ENCODE measurements at places on chromosomes 7 and 10. TPM values are rescaled to one million over a fixed set of nuclear protein-coding genes. Genes with fewer than 3 reads are reported as not detected.
A peak's percentile ranks its signal among the peaks of the same experiment; 100 is the strongest.

DNA sequence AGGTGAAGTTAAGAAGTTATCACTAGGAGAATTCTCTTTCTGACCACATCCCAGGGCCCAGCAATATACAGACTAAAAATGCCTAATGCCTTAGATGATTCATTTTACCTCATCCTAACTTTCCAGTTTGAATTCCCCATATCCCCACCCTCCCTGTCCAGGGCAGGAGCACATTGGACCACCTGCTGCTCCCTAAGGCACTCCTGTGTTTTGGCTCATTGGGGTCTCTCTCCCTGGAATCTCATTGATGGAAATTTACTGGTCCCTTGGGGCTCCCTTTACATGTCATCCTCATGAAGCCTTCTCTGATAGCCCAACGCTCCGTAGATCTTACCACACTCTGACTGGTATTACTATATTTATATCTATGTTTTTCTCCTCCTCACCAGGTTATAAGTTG is 2.7 kb downstream of the IL2RA start:
- H3K36me3 ChIP-seq, result peaks cover 65% of the 10 kb centered on the region
- DNase-seq, result peak; percentile 40
- H3K27me3 ChIP-seq, result no peaks in the 10 kb centered on the region
- peak overlapping the region; percentile 88 for H3K27ac ChIP-seq

Gene ANXA8
- total RNA-seq, result 1.3 TPM

GRCh38 chr7:127794551-127794950 is 142.6 kb downstream of the SND1 start:
- H3K36me3 ChIP-seq, result peaks cover 1% of the 10 kb centered on the region
- DNase-seq, result no peak
- no peaks in the 10 kb centered on the region for H3K27me3 ChIP-seq
- no peak overlapping the region for H3K4me3 ChIP-seq

GRCh38 chr10:815338-816090 is 116.0 kb downstream of the LARP4B start:
- H3K27ac ChIP-seq, result peak overlapping the region; percentile 7
- H3K27me3 ChIP-seq, result no peaks in the 10 kb centered on the region
- peaks cover 5% of the 10 kb centered on the region for H3K4me1 ChIP-seq
- peaks cover 46% of the 10 kb centered on the region for H3K36me3 ChIP-seq

DNA sequence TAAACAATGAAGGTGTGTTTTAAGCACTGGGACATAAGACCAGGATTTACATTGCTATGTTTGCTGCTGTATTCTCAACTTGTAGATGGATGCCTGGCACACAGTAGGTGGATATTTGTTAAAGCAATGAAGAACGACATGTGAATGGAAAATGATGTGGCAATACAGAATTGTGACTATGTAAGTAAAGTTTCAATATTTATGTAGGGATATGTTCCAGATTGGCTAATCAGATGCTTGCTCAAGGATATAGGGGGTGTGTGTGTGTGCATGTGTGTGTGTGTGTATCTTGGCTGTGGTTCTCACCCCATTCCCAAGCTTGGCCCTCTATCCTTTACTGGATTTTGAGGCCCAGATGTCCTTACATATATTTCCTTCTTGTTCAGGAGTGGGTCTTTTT is 42.7 kb upstream of the LAMB1 start:
- no peak overlapping the region for H3K4me3 ChIP-seq
- no peak overlapping the region for H3K27ac ChIP-seq
- no peaks in the 10 kb centered on the region for H3K36me3 ChIP-seq
- H3K4me1 ChIP-seq, result peaks cover 2% of the 10 kb centered on the region
- DNase-seq, result no peak
- H3K27me3 ChIP-seq, result peaks cover 17% of the 10 kb centered on the region

GRCh38 chr7:51224811-51225595 is 91.6 kb downstream of the COBL start:
- DNase-seq, result peak; percentile 22
- H3K27ac ChIP-seq, result no peak overlapping the region
- H3K27me3 ChIP-seq, result no peaks in the 10 kb centered on the region
- H3K4me1 ChIP-seq, result no peaks in the 10 kb centered on the region

- H3K4me3 ChIP-seq, result no peak overlapping the region
- no peak for DNase-seq
- H3K27me3 ChIP-seq, result peaks cover 63% of the 10 kb centered on the region
- H3K36me3 ChIP-seq, result no peaks in the 10 kb centered on the region
- peaks cover 9% of the 10 kb centered on the region for H3K4me1 ChIP-seq
Measured at GRCh38 chr7:55258631-55259030, 106.5 kb upstream of the LANCL2 start.

GRCh38 chr7:90167361-90167760 is 13.1 kb downstream of the STEAP1 start:
- H3K27me3 ChIP-seq, result peaks cover 46% of the 10 kb centered on the region
- H3K4me1 ChIP-seq, result no peaks in the 10 kb centered on the region
- H3K4me3 ChIP-seq, result no peak overlapping the region
- DNase-seq, result no peak
- H3K36me3 ChIP-seq, result no peaks in the 10 kb centered on the region

DNA sequence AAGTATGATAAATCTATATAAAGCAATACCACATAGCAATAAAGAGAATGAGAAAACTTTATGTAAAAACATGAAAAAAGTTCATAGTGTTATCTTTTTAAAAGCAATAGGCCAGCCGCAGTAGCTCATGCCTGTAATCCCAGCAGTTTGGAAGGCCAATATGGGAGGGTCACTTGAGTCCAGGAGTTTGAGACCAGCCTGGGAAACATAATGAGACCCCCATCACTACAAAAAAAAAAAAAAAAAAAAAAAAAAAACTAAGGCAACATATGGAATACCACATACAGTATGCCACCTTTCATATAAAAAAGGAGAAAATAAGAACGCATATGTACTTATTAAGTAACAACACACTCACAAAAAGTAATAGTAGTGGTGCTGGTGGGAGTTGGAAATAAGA is 52.8 kb downstream of the MICU1 start:
- no peak for DNase-seq
- H3K4me3 ChIP-seq, result no peak overlapping the region
- no peaks in the 10 kb centered on the region for H3K4me1 ChIP-seq
- H3K36me3 ChIP-seq, result no peaks in the 10 kb centered on the region
- no peaks in the 10 kb centered on the region for H3K27me3 ChIP-seq
- no peak overlapping the region for H3K27ac ChIP-seq

DNA sequence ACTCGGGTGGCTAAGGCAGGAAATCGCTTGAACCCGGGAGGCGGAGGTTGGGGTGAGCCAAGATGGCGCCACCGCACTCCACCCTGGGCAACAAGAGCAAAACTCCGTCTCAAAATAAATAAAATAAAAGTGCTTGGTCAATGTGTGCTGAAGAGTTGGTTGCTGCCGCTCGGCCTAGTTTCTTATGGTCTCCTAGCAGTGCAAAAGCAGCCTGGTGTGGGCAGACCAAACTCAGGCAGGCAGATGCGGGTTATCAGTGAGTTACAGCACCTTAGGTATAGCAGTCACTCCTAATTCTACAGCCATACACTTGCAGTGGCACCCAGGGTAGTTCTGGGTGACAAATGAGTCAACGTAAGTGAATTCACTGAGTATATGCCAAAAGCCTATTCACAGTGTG is 22.6 kb downstream of the HSPB1 start:
- H3K4me1 ChIP-seq, result peaks cover 33% of the 10 kb centered on the region
- DNase-seq, result no peak
- H3K27ac ChIP-seq, result no peak overlapping the region
- peaks cover 32% of the 10 kb centered on the region for H3K36me3 ChIP-seq
- no peaks in the 10 kb centered on the region for H3K27me3 ChIP-seq
- no peak overlapping the region for H3K4me3 ChIP-seq

DNA sequence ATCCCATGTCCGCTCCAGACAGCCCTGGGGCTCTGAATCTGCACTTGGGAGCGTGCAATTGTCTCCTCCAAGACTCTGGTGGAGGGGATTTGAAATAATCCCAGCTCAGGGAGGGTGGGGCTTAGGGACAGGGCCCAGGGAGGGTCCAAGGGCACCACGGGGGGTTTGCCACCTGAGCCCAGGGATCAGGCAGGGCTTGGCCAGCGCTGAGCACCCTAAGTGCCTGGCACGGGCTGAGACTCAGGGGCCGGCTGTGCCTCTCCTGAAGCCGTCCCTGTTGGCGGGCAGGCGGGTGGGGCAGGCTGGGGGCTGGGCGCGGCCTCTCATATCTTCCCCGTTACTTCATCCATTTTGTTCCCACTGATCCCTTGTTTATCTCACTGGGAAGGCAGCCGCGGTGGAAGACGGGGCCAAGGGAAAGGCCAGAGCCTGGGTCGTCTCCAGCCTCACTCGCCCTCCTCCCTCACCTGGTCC is 41.8 kb upstream of the ELN start:
- H3K27ac ChIP-seq, result no peak overlapping the region
- no peaks in the 10 kb centered on the region for H3K27me3 ChIP-seq
- DNase-seq, result no peak
- H3K4me1 ChIP-seq, result no peaks in the 10 kb centered on the region

DNA sequence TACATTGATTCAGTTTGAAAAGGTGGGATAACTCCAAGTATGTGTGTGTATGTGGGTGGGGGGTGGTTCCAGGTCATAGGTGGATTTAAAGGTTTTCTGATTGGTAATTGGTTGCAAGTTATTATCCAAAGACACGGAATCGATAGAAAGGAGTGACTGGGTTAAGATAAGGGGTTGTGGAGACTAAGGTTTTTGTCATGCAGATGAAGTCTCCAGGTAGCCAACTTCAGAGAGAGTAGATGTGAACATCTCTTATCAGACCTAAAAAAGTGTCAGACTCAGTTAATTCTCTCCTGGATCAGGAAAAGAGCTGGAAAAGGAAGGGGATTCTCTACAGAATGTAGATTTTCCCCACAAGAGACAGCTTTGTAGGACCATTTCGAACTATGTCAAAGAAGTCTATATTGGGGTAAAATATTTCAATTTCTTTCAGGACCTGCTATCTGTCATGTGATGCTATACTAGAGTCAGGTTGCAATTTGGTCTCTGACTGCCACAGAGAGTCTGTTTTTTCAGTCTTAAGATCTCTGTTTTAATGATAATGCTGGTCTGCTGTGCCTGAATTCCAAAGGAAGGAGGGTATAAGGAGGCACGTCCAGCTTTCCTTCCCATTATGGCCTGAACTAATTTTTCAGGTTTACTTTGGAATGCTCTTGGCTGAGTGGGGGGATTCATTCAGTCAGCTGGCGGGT is 3.6 kb downstream of the C7orf57 start:
- no peak overlapping the region for H3K4me3 ChIP-seq
- H3K27ac ChIP-seq, result no peak overlapping the region
- no peak for DNase-seq
- no peaks in the 10 kb centered on the region for H3K36me3 ChIP-seq

DNA sequence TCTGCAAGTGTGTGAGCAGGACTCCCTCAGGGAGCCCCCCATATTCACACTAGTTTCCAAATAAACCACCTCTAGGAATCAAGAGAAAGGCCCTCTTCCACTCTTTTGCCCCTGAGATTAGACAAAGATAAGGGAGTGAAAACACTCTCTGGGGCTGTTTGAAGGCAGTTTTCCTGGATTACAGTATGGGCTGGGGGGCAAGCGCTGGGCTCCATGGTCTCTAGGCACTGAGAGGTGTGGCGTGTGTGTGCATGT is 1.0 kb downstream of the AQP1 start:
- no peak for DNase-seq
- no peaks in the 10 kb centered on the region for H3K4me1 ChIP-seq
- no peak overlapping the region for H3K4me3 ChIP-seq
- no peaks in the 10 kb centered on the region for H3K36me3 ChIP-seq
- no peaks in the 10 kb centered on the region for H3K27me3 ChIP-seq
